ENCODE measurements at places on chromosomes 12 and 14. TPM values are rescaled to one million over a fixed set of nuclear protein-coding genes. Genes with fewer than 3 reads are reported as not detected.

The NKX2-1 gene
- total RNA-seq, result not detected

DNA sequence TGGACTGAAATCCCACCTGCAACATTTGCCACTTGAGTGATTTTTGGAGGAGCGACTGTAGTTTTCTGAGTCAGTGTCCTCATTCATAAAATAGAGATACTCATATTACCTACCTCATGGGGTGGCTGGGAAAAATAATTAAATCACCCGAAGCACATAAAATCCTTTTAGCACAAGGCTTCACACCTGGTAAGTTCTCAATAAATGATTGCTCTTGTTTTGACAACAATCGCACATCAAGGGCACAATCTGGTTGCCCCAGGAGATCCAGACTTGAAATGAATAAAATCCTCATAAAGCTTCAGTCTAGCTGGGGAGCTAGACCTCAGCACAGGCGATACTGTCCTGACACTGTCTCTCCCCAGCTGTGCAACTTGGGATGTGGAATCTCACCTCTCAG, 76.0 kb upstream of the CCDC60 start:
- DNase-seq, result no peak
- no peaks in the 10 kb centered on the region for H3K36me3 ChIP-seq
- H3K27ac ChIP-seq, result no peak overlapping the region
- no peaks in the 10 kb centered on the region for H3K4me1 ChIP-seq

DNA sequence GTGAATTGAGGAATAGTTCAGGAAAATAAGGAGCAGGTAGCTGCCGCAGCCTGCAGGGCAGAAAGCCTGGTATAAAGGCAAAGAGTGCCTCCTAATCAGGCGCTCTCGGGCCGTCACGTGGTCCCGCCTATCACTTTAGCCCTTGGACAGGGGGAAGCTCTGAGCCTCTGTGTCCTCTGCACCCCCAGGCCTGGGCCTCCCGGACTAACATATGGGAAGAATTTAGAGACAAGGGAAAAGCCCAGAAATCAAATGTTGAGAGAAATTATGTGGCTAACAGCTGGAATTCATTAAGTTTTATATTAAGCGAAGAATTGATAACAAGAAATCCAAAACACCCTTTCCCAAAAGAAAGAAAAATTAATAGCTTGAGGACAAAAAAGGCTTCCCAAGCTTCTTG, 417.7 kb downstream of the ATP23 start:
- H3K4me1 ChIP-seq, result no peaks in the 10 kb centered on the region
- H3K27me3 ChIP-seq, result no peaks in the 10 kb centered on the region
- no peak overlapping the region for H3K27ac ChIP-seq
- DNase-seq, result no peak
- H3K36me3 ChIP-seq, result no peaks in the 10 kb centered on the region
- H3K4me3 ChIP-seq, result no peak overlapping the region

The GLI1 gene
- not detected for total RNA-seq

The ABCD2 gene
- 2.0 TPM for total RNA-seq

DNA sequence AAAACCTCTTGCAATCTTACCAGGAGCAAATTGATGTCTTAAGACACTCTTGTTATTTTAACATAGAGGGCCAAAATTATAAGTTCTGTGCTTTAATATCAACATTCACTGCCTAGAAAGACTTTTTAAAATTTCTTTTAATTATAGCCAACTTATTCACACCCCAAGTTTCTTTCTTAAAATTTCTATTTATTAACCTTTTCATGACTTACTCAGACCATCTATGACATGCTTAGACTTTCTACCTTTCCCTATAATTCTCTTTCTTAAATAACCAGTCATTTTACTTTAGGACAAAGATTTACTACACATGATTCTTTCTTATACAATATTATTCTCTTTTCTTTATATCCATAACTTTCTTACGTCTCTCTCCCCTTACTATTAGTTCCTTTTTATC, 220.4 kb downstream of the NUBPL start:
- DNase-seq, result no peak
- no peaks in the 10 kb centered on the region for H3K4me1 ChIP-seq
- no peaks in the 10 kb centered on the region for H3K27me3 ChIP-seq
- no peak overlapping the region for H3K27ac ChIP-seq
- H3K36me3 ChIP-seq, result no peaks in the 10 kb centered on the region

The IFI27 gene
- 8.8 TPM for total RNA-seq

DNA sequence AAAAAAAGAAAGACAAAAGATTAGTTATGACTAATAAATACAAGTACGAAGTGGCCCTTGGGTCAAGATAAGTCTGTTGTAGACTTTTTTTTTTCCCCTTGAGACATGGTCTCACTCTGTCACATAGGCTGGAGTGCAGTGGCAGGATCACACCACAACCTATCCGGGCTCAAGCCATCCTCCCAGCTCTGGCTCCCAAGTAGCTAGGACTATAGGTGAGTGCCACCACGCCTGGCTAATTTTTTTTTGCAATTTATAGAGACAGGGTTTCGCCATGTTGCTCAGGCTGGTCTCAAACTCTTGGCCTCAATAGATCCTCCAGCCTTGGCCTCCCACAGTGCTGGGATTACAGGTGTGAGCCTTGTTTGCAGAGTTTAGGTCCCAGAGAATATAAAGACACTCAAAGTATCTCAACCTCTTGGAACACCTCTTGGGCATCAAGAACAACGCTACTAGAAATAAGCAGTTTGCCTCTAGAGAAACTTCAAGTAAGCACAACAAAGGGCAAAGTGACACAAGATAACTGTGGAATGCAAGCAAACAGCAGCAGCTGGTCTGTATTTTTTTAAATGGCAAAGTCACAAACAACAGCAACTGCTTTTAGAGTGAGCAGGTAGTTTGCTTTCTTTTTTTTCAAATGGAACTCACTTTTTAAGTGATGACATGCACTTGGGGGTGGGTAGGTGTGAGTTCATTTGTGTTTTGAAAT, 3.9 kb upstream of the MDM2 start:
- no peak for DNase-seq
- no peak overlapping the region for H3K4me3 ChIP-seq
- H3K27me3 ChIP-seq, result no peaks in the 10 kb centered on the region
- H3K36me3 ChIP-seq, result no peaks in the 10 kb centered on the region
- peak overlapping the region; percentile 76 for H3K27ac ChIP-seq

GRCh38 chr14:47276931-47277330, 398.5 kb downstream of the MDGA2 start:
- no peaks in the 10 kb centered on the region for H3K4me1 ChIP-seq
- H3K27ac ChIP-seq, result no peak overlapping the region
- no peak overlapping the region for H3K4me3 ChIP-seq
- no peaks in the 10 kb centered on the region for H3K27me3 ChIP-seq
- H3K36me3 ChIP-seq, result no peaks in the 10 kb centered on the region

The AJUBA gene
- total RNA-seq, result 15.8 TPM

GRCh38 chr14:97306760-97307246, 509.6 kb downstream of the VRK1 start:
- DNase-seq, result no peak
- H3K27me3 ChIP-seq, result no peaks in the 10 kb centered on the region
- H3K4me1 ChIP-seq, result no peaks in the 10 kb centered on the region
- no peak overlapping the region for H3K4me3 ChIP-seq

The SLC2A13 gene
- total RNA-seq, result 21.0 TPM

DNA sequence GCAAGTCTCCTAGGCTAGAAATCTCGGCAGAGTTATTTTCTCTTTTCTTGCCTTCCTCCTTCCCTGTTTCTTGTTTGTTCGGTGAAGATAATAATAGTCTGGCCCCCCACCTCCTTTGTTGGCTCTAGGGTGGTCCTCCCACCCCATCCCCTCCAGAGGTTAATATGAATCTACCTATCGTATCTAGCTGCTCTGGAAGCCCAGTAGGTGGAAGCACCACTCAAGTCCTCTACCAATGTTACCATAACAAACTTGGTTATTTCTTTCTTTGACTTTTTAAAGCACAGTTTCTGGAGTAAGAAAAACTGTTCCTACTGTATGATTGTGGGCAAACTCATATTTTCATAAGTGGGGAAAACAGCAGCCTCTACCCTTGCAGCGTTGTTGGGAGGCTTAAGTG, 19.7 kb upstream of the GRIP1 start:
- no peaks in the 10 kb centered on the region for H3K27me3 ChIP-seq
- H3K36me3 ChIP-seq, result no peaks in the 10 kb centered on the region
- peaks cover 12% of the 10 kb centered on the region for H3K4me1 ChIP-seq
- H3K27ac ChIP-seq, result no peak overlapping the region
- no peak for DNase-seq

DNA sequence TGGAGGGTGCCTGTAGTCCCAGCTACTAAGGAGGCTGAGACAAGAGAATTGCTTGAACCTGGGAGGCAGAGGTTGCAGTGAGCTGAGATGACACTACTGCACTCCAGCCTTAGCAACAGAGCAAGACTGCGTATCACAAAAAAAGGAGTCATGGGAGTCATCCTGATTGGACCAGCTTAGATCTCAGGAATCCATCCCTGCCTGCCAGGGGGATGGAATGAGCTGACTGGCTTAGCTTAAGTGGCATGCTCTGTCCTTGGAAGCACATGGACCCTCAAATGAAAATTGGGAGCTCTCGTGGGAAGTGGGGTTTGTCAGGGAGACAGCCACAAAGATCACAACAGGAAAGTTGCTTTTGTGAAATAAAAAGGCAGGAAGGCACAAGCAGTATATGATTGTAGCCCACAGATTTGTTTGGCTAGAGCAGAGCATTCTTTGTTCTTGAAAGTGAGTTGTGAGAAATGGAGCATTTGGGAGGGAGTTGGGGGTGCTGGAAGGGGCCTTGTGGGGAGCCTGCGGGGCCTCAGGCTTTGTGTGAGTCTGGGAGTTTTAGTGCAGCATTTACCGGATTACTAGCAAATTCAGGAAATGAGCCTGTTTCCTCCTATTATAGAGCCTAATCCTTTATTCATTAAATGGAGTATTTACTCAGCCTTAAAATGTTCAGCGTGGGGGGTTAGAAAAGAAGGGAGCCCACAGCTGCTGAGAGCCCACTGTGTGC, 30.7 kb downstream of the DGLUCY start:
- H3K4me3 ChIP-seq, result no peak overlapping the region
- H3K27ac ChIP-seq, result peak overlapping the region; percentile 37
- H3K27me3 ChIP-seq, result no peaks in the 10 kb centered on the region
- H3K4me1 ChIP-seq, result peaks cover 30% of the 10 kb centered on the region
- DNase-seq, result no peak

DNA sequence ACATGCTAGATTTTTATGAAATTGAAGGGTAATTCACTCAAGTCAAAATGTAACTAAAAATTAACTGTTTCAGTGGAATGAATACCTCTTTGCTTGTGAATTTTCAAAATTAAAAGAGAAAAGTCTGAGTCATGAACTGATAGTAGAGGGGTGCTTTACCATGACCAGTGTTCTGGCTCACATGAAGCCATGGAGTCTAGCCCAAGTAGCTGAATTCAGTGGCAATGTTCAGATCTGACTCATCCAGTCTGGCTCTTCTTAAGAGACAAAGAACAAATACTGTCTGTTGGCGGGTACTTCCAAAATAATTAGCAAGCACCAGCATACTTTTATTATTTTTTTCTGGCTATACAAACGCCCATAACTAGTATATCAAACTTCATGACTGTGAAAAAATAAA, 366.3 kb upstream of the GARIN6 start:
- H3K27me3 ChIP-seq, result no peaks in the 10 kb centered on the region
- H3K4me1 ChIP-seq, result no peaks in the 10 kb centered on the region
- H3K27ac ChIP-seq, result no peak overlapping the region
- H3K4me3 ChIP-seq, result no peak overlapping the region

- no peaks in the 10 kb centered on the region for H3K27me3 ChIP-seq
- no peak overlapping the region for H3K27ac ChIP-seq
- no peaks in the 10 kb centered on the region for H3K4me1 ChIP-seq
Observed at GRCh38 chr14:82244791-82245190, 711.1 kb upstream of the SEL1L start.

GRCh38 chr14:31206536-31207286, 882 bp downstream of the HECTD1 start:
- H3K4me3 ChIP-seq, result peak overlapping the region; percentile 21
- H3K27ac ChIP-seq, result peak overlapping the region; percentile 99
- H3K27me3 ChIP-seq, result no peaks in the 10 kb centered on the region
- H3K36me3 ChIP-seq, result peaks cover 2% of the 10 kb centered on the region
- DNase-seq, result peak; percentile 40

GRCh38 chr12:59260202-59260601, 335.6 kb upstream of the SLC16A7 start:
- DNase-seq, result no peak
- H3K36me3 ChIP-seq, result no peaks in the 10 kb centered on the region
- no peaks in the 10 kb centered on the region for H3K4me1 ChIP-seq
- H3K4me3 ChIP-seq, result no peak overlapping the region

Data from body of pancreas (tissue), 4 donors.